Right ventricle myocardium inferior (tissue), 1 donor: ENCODE measurements at places on chromosomes 6 and 20.

DNA sequence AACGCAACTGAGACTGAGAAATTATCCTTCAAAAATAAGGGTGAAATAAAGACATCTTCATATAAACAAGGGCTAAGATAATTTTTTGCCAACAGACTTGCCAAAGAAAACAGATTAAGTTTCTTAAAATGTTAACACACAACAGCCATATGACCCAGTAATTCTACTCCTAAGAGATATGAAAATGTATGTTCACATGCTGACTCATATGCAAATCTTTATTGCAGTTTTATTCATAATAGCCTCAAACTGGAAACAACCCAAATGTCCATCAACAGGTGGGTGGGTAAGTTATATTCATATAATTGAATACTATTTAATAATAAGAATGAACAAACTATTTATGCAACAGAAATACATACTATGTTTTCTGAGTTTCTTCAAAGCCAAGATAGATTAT lies 140.1 kb downstream of the REV3L start:
- DNase-seq, result no peak

DNA sequence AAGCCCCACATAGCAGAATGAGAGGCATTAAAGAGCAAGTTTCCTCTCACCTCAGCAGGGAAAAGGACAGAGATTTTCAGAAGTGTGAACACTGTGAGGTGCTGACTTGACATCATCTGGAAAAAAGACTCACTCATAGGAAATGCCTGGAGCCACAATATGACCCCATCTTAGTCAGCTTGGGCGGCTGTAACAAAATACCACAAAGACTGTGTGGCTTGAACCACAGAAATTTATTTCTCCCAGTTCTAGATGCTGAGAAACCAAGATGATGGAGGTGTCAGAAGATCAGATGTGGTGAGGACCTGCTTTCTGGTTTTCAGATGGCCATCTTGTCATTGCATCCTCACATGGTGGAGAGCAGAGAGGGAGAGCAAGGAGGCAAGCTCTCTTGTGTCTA lies 253.1 kb downstream of the ADGB start:
- no peak for DNase-seq

DNA sequence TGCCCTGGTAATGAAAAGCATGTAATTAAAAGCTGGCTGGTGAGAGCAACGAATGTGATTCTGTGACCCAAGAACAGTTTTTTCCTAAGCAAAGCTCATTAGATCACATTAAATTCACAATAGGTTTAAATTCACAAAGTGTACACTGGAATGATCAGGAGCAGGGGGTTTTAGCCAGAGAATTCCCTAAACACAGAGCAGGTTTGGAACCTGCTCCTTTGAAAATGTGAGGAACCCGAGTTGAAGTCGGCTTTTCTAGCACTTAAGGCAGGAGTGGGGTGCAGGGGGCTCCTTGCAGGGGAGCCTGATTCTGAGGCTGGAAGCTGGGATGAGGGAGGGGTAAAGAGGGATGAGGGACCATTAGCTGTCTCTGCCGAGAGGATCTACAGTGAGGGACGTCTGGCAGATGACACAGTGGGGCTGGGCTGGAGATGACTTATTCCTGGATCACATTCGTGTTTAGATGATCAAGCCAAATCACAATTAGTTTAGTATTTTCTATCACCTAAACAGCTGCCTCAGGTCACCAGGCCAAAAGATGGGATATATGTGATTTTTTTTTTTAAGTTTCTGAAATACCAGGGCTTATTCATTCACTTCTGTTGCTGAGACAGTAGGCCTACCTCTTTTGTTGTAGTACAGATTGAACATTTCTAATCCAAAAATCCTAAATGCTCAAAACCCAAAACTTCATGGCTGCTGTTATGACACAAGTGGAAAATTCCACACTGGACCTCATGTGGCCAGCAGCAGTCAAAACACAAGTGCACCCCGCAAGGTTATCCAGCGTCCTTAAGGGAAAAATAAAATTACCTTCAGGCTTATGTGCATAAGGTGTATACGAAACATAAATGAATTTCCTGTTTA lies 93.1 kb upstream of the HIVEP1 start:
- no peak for DNase-seq

DNA sequence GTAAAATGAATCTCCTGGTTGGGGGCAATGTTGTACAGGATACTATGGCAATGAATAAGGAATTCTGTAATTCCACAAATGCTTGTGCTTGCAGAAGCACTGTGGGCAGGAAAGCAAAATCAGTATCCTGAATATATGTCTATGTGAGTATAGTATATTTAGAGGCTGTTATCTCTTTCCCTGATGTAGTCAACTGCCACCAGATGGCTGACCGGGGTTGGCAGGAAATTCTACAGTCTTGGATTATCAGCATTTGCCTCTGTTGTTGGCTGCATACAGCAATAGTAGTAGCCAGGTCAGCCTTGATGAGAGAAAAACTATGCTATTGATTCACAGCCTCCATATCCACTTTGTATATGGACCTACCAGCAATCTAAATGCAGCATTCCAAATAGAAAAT lies 425.1 kb upstream of the JAG1 start:
- DNase-seq, result no peak

GRCh38 chr6:102389994-102390393 lies 996.5 kb downstream of the GRIK2 start:
- peak; percentile 48 for DNase-seq

GRCh38 chr6:155493026-155493693 lies 37.5 kb upstream of the NOX3 start:
- DNase-seq, result no peak

GRCh38 chr6:47162793-47163192 lies 120.7 kb upstream of the ADGRF1 start:
- no peak for DNase-seq

- DNase-seq, result no peak
These were observed 14.4 kb downstream of the NQO2 start for GRCh38 chr6:3013901-3014674.

GRCh38 chr6:42423244-42423643 lies 28.5 kb downstream of the TRERF1 start:
- no peak for DNase-seq

GRCh38 chr6:131917318-131917717 lies 33.9 kb downstream of the CCN2 start:
- DNase-seq, result no peak

DNA sequence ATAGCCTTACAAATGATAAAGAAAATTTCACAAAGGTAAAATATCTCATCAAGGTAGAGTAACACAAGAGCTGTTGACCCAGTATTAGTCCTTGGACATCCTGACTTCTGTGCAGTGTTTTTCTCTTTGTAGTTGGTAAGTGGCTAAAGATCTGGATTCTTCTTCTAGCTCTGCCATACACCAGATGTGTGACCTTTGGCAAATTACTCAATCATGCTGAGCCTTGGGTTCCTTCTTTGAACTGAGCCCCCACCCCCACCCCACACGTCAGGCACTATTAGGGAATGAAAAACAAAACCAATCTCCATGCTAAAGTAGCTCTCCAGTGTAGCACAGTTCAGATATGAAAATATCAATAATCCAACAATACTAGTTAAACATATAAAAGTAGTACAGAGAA lies 15.1 kb upstream of the TRIM39 start:
- no peak for DNase-seq

GRCh38 chr20:43662943-43663655 lies 3.8 kb upstream of the MYBL2 start:
- DNase-seq, result no peak

- no peak for DNase-seq
These were observed 15.4 kb upstream of the FBXO30 start for GRCh38 chr6:145829950-145830349.

DNA sequence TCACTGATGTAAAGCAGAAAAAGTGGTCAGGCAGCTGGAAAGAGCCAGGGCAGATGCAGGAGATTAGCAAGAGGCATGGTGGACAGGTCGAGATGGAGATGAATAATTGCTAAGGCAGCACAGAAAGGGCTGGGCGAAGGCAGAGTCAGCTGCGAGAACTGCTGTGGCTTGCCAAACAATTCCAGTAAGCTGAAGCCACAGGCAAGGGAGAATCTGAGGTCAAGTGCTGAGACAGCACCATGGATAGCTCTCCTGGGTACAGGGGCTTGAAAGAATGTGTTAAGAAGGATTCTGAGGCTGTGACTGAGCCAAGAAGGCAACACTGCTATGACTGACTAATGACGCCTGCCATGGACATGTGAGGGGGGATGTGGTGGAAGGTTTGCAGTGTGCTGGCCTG lies 220.8 kb upstream of the FOXA2 start:
- no peak for DNase-seq

DNA sequence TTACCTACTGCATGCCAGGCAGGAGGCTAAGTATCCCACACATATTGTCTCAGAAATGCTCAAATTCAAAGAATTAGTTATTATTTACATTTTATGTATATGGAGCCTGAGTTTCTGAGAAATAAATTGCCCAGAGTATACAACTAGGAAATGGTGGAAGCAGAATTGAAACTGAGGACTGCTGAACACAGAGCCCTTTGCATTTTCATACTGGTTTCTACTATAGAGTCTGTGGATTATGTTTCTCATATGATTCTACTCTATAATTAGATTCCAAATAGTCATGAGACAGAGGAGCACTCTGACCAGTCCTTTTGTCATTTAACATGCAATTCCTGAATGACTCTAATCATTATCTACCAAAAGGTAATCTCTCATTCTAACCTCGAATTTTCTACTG lies 254.3 kb downstream of the LMBRD1 start:
- no peak for DNase-seq

DNA sequence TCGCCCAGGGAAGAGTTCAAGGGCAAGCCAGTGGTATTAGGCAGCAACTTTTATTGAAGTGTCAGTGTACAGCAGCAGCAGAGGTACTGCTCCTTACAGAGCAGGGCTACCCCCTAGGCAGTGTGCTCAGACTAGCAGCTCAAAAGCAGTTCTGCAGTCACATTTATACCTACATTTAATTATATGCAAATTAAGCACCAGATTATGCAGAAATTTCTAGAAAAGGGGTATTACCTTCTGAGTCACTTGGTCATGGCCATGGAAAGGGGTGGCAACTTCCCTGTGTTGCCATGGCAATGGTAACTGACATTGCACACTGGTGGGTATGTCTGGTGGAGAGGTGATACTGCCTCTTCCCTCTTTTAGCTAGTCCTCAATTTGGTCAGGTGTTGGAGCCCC lies 2.1 kb upstream of the ZKSCAN4 start:
- no peak for DNase-seq

- DNase-seq, result no peak
These were observed 249.3 kb upstream of the PLN start for GRCh38 chr6:118298476-118299427.

GRCh38 chr20:57543754-57544153 lies 17.2 kb upstream of the PCK1 start:
- no peak for DNase-seq

- DNase-seq, result no peak
These were observed 2.2 kb upstream of the QKI start for GRCh38 chr6:163412341-163412740.

GRCh38 chr6:39040080-39040673 lies 8.4 kb upstream of the GLP1R start:
- DNase-seq, result no peak

GRCh38 chr6:9614778-9615177 lies 800.1 kb downstream of the TFAP2A start:
- no peak for DNase-seq

DNA sequence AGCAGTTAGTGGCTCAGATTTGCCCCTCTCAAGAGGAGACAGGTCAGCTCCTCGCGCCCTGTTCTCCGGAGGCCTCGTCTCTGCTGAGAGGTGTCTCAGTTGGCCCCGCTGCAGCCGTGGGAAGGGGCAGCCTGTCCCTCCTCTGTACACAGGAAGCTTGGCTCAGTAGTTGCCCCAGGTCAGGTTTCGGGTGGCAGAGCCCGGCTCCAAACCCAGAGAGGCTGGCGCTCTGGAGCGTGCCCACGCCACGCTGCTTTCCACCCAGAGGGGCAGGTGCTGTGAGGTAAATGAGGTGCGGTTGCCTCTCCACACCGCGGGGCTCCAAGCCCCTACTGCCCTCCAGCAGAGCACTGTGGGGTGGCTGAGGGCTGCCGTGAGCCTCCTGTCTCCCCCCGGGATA lies 16.0 kb downstream of the DYNLT1 start:
- DNase-seq, result no peak

DNA sequence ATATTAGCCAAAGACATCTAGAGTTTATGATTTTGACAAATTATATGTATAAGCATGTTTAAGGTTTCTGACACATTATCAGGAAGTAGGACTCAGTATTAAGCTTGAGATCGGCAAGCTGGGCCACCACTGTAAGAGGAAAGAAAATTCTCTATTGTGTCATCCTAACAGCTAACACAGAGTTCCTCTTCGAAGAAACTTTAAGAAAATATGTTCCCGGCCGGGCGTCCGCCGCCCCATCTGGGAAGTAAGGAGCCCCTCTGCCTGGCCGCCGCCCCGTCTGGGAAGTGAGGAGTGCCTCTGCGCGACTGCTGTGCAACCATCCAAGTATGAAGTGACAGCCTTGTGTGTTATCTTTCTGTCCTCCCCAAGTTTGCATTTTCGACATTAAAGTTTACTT lies 23.0 kb downstream of the USP49 start:
- no peak for DNase-seq

GRCh38 chr6:74604279-74604678 lies 601.6 kb downstream of the COL12A1 start:
- no peak for DNase-seq

- peak; percentile 79 for DNase-seq
These were observed 136.9 kb downstream of the SASH1 start for GRCh38 chr6:148479497-148479896.
